GM12891 (cell line): ENCODE measurements at places on chromosomes 16 and 17.

DNA sequence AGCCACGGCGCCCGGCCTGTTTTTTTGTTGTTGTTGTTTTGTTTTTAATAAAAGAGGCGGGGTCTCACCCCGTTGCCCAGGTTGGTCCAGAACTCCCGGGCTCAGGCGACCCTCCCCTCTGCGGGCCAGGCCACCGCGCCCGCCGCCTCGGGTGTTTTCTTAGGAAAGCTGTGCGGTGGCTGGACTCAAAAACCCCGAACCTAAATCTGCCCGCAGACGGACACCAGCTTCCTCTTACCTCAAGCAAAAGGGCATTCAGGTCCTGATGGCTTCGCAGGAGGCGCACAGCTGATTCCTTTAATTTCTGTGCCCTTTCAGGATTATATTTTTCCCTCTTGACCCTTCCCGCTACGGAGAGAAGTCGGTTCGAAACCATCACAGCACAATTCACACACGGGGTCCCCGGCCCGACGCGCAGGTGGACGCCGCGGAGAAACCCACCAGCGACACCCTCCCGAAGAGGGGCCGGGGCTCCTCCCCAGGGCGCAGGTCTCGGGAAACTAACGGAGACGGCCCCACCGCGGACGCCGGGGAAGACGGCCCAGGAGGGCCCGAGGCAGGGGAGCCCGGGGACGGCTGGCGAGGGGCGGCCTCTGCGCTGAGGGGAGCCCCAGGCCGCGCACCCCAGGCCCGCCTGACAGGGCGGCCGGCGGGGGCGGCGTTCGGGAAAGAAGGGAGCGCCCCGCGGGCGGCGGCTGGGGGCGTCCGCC, 653 bp downstream of the FANCA start:
- no peak for DNase-seq

GRCh38 chr17:19800571-19800970, 52.5 kb upstream of the ALDH3A1 start:
- DNase-seq, result no peak

DNA sequence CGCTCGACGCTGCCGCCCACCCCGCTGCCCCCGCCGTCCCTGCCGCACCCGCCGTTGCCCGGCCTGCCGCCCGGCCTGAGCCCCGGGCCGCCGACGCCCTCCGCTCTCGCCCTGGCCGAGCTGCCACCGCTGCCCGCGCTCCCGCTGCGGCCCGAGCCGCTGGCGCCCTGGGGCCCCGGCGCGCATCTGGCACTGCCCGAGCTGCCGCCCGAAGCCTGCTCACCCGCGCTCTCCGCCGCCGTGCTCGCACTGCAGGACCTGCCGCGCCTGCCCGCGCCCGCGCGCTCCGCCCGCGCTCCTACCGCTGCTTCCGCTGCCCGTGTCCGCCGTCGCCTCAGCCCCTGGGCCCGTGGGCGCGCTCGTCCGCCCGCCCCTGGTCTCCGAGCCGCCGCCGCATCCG, 8.4 kb upstream of the CLDN9 start:
- DNase-seq, result no peak

- DNase-seq, result no peak
Measured at GRCh38 chr17:45436161-45436560, 3.5 kb upstream of the ARHGAP27 start.

DNA sequence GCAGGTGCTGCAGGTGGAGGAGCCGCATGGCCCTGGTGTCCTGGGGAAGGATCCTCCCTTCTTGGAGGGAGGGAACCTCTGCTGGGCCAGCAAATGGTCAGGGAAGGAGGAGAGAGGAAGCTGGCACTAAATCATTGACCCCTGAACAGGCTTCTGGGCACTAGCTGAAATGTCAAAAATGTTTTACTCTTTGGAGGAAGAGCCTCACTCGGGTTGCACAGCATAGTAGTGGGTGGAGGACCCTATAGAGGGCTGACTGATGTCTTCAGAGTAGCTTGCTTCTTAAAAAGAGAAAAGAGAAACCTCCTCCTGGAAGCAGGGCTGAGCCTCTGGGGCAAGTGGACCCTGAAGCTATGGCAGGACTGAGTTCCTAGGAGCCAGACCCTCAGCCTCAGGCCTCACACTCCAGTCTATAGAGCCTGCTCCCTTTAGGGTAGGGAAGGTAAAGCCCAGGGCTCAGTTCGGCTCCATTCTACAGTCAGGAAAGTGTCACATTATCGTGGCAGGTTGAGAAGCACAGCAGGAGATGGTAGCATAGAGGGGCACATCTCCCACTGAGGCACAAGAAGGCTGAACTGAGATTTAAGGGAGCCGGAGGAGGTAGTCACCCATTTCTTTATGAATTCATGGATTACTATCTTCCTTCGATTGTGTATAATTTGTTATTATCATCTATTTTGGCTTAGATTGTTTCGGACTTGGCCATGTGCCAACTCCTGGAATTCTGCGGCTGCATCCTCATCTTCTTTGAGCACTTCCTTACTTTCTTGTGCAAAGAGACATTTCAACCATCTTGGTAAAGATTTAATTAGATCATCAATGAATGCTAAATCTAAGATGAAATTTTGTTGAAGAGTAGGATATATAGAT, 7.3 kb upstream of the CUEDC1 start:
- no peak for DNase-seq

- no peak for DNase-seq
Measured at GRCh38 chr16:52592778-52593177, 45.8 kb upstream of the TOX3 start.

- no peak for DNase-seq
Measured at GRCh38 chr16:24841291-24841690, 4.5 kb upstream of the SLC5A11 start.

DNA sequence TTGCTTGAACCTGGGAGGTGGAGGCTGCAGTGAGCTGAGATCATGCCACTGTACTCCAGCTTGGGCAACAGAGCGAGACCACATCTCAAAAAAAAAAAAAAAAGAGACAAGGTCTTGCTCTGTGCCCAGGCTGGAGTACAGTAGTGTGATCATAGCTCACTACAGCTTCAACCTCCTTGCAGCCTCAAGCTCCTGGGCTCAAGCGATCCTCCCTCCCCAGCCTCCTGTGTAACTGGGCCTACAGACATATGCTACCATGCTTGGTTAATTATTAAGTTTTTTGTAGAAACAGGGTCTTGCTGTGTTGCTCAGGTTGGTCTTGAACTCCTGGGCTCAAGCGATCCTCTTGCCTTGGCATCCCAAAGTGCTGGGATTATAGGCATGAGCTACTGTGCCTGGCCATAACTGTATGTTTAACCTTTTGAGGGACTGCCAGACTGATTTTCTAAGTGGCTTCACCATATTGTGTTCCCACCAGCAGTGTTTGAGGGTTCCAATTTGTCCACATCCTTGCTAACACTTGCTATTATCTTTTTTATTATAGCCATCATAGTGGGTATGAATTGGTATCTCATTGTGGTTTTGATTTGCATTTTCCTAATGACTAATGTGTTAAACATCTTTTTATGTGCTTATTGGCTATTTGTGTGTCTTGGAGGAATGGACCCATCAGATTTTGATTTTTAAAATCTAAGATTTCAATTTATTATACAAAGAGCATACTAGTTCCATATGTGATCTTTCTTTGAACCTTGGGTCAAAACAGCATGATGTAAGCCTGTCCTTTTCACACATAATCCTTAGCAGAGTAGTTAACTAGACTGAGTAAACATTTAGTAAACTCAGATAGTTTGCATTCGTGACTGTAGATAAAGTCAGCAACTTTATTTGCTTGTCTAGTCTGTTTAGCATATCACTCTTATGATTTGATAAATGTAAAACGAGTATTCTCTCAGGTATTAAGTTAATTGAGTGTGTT, 38.1 kb upstream of the KPNB1 start:
- DNase-seq, result no peak

DNA sequence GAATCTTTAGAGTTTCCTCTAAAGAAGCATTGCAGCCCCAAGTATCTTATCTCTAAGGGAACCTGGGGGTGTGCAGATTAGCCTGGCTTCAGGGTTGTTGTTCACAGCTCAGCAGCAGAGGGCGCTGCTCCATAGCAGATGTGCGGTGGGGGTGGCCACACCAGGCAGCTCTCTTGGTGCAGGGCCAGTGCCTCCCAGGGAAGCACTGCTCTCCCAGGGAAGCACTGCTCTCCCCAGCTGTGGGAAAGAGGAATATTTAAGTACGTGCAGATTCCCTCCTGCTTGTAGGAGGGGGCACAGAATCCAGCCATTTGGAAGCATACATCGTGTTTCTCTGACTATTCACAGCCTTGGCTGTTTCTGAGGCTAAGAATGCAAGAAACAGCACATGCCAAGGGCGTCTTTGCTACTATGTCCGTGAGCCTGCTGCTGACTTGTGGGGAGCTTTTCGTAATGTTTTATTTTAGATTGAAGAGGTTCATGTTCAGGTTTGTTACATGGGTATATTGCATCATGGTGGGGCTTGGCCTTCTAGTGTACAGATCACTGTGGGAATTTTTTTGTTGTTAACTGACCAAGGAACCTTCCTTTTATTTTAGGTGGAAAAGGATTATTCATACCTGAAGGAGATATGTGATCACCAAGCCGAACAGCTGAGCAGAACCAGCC, 217.8 kb downstream of the SPECC1 start:
- peak; percentile 45 for DNase-seq

GRCh38 chr17:54982399-54982798, 13.8 kb downstream of the STXBP4 start:
- no peak for DNase-seq

- no peak for DNase-seq
Measured at GRCh38 chr17:81118308-81119221, 46.7 kb upstream of the PVALEF start.

DNA sequence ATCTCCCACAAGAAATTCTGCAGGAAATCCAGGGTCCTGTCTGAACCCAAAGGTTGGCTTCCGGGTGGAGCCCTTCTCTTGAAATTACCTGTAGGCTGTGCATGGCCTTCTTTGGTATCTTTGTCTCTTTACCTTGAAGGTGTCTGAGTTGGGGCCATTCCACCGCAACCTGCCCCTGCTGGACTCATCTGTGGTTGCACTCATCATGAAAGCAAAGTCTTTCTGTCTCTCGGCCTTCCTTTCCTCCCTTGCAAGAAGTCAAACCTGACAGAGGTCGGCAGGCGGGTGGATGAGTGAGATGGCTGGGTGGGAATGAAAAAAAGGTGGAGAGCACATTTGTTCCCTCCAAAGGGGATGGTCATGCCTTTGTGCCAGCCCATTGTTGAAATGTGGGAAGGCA, 25.1 kb downstream of the SALL1 start:
- no peak for DNase-seq

DNA sequence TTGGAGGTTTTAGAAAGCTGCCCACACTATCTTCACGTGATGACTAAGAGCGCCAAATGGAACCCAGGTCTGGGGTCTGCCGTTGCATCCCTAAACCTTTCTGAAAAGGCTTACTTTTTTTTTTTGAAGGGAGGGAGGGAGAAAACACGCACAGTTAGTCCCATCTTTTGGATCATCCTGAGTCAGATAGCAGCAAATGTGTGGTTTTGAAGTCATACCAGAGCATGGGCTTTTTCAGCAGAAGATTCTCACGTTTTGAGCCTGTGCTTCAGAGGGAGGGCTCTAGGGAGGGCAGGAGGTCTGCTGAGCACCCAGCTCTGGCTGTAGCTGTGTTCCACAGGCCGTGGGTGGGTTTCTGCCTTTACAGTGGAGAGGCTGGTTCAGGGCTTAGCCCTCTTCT, 194.7 kb downstream of the SNX29 start:
- no peak for DNase-seq

DNA sequence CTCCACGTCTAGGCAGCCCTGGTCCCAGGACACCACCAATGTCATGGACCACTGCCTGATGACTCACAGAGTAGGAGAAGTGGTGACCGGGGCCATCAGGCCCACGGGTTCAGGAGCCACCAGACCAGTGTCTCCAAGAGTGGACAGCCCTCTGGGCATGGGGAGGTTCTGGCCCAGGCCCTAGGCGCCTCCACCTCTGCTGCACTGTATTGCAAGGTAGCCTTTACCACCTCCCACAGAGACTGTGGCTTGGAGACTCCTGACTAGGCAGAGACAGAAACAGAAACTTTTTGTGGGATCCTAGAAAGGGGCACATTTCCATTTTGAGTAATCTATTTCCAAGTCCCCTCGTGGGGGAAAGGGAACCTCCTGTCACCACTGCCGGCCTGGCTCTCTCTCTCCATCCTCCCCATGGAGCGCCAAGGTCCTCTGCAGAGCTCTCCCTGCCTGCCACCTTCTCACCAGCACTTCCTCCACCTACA, 2.9 kb downstream of the CDIP1 start:
- no peak for DNase-seq

DNA sequence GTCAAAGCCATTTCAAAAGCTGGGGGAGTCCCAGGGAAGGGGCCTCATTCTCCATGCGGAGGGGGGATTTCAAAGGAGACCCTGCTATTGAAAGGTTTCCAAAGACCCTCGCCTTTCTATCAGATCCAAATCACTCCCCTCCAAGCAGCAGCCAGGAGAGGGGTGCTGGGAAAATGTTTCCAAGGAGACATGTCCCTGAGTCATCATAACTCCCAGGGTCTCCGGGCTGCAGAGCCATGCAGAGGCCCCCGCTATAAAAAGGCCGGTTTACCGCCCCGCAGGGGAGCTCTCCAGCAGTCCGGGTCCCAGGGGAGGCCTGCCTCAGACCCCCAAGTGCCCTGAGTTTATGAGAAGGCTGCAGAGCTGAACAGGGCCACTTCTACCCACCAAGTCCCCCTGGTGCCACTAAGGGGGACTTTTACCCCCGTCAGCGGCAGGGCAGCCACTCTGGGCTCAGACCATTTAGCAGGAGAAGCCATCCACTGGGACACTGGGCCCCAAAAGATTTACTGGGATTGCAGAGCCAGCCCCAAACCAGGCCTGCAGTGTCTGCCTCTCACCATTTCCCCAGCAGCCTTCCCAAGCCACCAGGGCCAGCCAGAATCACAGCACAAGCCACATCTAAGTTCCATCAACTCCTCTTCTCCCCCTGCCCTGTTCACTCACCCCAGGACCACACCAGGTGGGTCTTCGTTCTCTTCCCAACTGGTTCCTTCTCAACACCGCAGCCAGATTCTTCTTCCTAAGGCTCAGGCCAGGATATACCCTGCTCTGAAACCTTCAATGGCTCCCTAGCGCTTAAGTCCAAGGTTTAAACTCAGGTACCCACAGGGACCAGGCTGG, 234.4 kb downstream of the ZNF423 start:
- DNase-seq, result no peak

DNA sequence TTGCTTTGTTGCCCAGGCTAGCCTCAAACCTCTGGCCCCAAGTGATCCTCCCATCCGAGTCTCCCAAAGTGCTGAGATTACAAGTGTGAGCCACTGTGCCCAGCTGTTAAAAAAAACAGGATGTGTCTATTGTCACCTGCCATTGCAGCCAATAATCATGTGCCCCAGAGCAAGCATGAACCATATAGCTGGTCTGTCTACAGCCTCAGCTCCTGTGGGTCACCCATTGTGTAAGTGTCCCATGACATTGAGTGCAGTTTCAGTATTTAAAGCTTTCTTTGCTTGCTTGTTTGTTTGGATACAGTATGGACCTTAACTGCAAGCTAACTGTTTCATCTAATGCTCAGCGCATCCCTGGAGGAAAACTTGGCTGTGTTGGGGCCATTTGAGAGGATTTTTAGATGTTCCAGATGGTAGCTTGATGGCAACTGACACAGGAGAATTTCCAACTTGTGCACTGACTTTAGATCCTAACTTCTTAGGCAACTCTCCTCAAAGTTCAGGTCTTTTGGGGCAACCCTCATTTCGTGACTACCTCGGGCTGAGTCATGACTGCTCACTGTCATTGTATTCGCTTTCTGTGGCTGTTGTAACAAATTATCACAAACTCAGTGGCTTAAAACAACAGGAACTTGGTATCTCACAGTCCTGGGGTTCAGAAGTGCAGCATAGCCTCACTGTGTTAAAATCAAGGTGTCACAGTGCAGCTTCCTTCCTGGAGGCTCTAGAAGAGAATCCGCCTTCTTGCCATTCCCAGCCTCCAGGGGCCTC, 30.3 kb upstream of the ADORA2B start:
- no peak for DNase-seq

- no peak for DNase-seq
Measured at GRCh38 chr17:66400698-66401097, 98.3 kb downstream of the PRKCA start.

GRCh38 chr17:46053911-46054534, 55.0 kb downstream of the STH start:
- DNase-seq, result no peak
